Forelimb muscle (tissue), 1 donor: ENCODE measurements at places on chromosomes 2 and 18.
A peak's percentile ranks its signal among the peaks of the same experiment; 100 is the strongest.

DNA sequence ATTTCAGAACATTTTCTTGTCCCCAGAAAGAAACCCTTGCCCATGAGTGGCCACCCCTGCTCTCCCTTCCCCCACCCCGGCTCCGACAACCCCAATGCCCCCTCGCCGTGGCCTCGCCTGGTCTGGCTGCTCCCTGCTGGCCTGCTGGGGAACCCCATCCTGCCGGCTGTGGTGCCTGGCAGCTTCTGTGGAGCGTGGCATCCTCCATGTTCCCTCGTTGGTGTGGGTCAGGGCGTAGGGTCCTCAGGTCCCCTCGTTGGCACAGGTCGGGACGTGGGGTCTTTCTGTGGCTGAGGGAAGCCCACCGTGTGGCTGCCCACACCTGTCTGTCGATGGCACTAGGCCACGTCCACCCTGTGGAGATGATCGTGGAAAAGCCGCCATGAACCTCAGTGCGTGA is 61.9 kb downstream of the NFATC1 start:
- no peak for DNase-seq

GRCh38 chr2:208529796-208530195 is 123.2 kb downstream of the PTH2R start:
- no peak for DNase-seq

DNA sequence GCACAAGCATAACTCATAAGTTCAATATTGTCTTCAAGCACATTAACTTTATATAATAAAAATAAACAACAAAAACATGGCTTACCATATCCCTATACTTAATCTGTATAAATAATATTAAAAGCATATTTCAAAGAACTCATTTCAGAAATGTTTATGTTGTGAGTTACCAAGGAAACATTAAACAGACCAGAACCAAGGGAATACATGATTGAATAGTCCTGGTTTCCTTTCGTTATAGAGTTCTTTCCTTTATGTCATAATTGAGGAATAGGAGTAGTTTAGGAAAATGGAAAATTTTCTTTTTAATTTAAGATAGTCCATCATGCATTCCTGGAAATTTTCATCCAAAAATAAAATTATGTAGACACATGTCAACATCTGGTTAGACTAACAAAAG is 343.0 kb downstream of the ERBB4 start:
- peak; percentile 28 for DNase-seq

GRCh38 chr2:172397148-172397834 is 30.1 kb upstream of the ITGA6 start:
- no peak for DNase-seq

GRCh38 chr2:69535817-69536241 is 98.6 kb upstream of the NFU1 start:
- DNase-seq = no peak

DNA sequence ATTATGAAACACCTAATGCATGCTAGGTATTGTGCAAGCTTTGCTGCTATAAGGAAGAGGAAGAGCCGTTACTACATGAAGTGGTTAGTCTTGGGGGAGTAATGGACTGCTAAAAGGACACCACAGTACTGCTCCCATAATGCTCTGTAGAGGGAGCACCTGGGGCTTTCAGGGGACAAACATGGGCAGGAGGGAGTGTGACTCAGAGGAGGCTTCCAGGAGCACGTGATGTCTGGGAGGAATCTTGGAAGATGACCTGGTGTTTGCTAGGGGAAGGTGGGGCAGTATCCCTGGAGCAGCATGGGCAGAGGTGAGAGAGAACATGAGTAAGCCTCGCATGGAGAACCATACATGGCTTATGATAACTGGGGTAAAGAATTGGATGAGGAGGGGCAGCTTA is 18.8 kb downstream of the MAPK4 start:
- no peak for DNase-seq

DNA sequence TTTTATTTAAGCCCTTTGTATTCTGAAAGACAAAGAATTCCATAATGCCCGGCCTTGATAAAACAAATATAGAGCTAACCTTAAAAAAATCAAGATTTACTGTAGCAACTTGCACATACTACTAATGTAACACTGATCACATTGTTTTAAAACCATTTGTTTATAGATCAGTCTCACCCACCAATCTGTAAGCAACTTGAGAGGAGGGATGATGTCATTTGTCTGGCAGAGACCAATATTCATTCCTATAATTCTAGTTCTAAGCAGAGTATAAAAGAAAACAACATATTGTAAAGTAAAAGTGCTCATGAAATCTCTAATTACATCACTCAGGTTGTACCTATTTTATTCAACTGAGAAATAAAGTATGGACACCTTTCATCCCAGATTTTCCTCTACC is 380.6 kb downstream of the TGIF1 start:
- DNase-seq = no peak

- DNase-seq = no peak
Observed at GRCh38 chr2:176152350-176153181, 1.2 kb downstream of the HOXD4 start.

- DNase-seq = no peak
Observed at GRCh38 chr2:181153886-181154285, 173.5 kb downstream of the UBE2E3 start.

GRCh38 chr2:233173115-233173514 is 78.4 kb upstream of the ATG16L1 start:
- DNase-seq = no peak

DNA sequence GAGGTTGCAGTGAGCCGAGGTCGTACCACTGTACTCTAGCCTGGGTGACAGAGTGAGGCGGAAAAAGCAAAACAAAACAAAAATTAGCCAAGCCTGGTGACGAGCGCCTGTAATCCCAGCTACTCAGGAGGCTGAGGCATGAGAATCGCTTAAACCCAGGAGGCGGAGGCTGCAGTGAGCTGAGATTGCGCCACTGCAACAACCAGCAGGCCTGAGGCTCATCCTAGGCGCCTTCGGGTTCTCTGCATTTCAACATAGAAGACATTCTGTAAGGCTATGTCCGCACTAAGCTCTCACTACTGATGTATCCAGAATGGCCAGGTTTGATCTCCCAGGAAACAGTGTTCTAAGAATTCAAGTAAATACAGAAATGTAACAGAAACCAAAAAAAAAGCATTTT is 23.5 kb downstream of the PTPN2 start:
- DNase-seq = no peak

DNA sequence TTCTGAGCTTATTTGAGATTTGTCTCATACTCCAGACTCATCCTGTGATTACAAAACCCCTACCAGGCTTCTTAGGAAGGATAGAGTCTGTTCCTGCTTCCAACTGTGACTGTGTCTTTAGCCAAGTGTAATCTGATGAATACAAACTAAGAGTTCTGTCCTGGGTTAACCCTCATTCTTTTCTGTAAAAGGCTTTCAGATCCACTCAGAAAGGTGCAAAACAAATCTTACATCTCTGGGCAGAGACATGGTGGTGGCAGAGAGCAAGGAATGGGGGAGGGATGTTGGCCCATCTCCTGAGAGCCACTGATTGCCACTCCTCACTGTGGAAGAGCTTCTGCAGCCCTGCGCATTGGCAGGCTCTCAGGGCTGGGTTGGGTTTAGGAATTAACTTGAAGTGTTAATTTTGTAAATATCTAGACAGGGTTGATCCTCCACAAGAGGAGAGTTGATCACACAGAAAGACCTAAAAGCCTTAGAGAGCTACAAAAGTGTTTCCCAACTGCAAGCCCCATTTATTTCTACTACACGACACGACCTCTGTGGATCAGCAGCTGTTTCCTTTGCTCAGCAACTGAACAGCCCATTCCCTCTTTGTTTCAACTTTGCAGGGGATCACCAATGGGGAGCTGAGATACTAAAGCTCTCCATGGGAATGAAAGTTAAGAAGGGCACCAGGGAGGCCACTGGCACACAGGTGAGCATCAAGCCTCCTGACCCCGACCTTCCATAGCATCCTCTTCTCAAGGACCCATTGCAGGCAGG is 23.7 kb upstream of the SPTBN1 start:
- no peak for DNase-seq

DNA sequence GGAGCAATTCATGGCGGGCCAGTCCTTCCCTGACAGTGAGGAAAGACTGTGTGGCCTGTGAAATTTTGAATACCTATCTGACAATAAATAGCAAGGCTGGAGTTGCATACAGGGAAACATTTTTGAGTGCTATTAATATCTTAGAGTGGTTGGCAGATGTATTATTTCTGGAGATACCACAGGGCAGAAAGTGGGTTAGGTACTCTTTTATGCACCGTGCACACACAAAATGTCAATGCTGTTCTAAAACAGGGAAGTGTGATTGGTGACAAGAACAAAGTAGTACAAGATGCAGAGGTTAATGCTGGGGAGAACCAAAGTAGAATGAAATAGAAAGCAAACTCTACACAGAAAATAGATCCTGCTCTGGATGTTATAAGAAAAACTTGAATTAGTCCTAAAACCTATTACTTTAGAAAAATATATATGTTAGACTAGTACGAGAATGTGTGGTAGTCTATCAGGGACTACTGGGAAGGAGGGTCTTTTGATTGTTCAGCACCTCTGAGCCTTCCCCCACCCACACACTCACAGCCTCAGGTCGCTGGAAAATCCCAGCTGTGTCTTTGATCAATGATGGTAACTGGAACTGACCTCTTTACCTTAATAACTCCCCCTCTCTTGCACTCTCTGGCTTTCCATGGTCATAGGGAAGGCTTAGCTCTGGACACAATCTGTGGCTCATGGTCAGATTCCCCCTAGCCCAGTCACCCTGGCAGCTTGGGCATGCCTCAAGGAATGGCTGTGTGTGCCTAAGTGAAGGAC is 58.2 kb downstream of the SERPINB8 start:
- no peak for DNase-seq

GRCh38 chr2:68832233-68832869 is 38.8 kb downstream of the BMP10 start:
- peak; percentile 38 for DNase-seq

DNA sequence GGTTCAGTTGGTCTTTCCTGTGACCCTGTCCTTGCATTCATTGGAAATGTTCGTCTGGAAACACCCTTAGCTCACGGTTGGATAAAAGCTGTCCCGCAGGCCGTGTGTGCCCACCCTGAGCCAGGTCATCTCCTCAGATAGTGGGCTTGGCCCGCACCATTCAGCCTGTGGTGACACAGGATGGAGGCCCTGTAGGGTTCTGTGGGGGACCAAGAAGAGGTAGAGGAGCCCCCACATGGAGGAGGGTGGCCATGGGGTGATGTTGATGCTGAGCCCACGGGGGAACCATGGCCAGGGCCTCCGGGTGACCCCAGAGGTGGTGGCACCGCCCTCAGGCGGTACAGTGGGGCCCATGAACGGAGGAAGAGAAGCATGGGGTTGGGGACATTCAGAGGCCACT is 62.7 kb downstream of the ASAP2 start:
- no peak for DNase-seq

- no peak for DNase-seq
Observed at GRCh38 chr2:111667542-111668273, 216.3 kb downstream of the ANAPC1 start.

DNA sequence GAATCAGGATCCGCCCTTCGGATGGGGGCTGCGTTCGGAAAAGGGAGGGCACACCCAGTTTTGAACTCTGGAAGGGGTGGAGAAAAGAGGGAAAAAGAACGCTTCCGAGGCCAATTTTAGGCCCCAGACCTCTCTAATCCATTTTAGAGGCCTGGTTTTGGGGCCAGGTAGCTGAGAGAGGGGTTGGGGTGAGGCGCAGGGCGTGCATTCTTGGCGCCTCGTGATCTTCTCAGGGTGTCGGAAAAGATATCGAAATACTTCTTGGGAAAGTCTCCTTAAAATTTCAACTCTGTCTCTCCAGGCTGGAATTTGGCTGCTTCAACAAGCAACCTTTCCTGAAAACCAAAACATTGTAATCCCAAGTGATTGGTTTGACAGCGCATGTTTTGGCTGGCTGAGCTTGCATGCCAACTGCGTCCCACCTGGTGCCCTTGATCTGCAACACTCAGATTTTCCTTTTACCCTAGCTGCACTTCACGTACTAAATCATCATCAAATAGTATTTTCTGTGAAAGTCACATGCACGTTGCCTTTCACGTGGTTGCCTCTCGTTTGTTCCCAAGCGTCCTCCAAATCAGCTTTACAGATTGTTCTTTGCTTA is 864 bp upstream of the XPO1 start:
- no peak for DNase-seq

GRCh38 chr2:98585386-98585785 is 22.9 kb downstream of the COA5 start:
- no peak for DNase-seq

DNA sequence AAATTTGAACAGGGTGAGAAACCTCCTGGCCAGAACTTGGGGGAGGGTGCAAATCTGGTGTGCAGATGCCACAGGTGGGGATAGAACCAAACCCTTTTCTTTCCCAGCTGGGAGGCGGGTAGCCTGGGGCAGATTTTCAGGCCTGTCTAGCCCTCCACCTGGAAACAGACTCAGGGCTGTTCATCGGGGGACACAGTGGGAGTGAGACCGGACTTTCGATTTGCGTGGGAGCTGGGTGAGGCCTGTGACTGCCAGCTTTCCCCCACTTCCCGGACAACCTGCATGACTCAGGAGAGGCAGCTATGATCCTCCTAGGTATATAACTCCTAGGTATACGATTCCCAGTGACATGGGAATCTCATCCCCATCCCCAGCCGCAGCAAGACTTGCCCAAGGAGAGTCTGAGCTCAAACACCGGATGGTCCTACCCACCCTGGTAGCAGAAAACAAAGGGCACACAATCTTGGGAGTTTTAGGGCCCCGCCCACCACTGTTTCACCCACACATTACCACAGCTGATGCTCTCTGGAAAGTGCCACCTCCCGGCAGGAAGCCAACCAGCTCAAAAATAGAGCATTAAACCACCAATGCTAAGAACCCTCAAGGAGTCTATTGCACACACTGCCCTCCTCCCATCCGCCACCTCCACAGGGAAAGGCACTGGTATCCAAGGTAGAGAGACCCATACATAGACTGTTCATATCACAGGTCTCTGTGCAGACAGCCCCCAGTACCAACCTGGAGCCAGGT is 92.5 kb downstream of the BARD1 start:
- no peak for DNase-seq

DNA sequence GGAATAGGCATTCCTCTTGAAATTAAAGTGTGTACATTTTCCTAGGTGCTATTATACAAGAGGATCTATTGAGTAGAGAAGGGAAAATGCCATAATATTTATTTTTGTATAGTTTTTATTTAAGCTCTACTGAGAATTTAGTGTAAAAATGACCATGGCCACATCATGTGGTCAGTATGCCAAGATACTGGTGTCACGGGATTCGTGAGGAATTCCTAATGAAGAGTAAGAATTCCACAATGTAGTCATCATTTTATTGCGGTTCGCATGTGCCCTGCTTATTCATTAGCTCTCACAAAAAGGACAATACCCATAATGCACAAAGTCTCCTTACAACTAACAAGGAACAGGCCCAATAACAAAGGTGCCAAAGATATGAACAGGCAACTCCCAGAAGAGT is 39.3 kb upstream of the PARD3B start:
- DNase-seq = no peak
